ENCODE measurements at places on chromosomes 2 and 18.
A peak's percentile ranks its signal among the peaks of the same experiment; 100 is the strongest.

DNA sequence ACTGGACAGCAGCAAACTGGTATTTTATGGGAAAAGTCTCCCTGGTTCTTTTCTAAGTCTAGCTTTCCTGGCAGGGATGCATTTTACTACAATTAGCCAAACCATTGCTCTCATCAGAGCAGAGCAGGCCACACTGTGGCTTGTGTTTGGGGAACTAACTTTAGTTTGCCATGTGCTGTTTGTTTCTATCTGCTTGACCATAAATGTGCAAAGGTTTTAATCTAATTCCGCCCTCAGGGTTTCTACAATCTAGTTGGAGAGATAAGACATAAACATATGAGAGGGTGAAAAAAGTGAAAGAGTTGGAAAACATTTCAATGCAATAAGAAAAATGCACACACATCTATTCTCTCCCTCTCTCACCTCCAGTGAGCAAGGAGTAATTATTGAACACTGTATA, 86.9 kb upstream of the MAPK4 start:
- no peak for DNase-seq

DNA sequence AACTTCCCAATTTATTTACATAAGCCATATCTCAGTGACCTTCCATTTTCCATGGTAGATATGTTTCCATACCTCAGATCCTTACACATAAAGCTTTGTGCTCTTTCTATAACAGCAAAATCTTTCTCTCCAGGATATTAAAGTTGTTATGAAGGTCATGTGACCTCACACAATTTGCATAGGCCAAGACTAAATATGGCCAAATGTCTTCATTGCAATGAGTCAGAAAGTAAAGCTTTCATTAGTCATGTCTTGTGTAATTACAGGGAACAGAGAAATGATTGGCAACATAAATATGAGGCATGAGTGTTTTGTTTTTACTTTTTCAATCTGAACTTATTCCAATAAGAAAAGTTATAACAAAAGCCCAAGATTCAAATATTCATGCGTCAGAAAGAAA, 243.5 kb downstream of the ASXL3 start:
- DNase-seq: no peak

GRCh38 chr18:24197412-24197811, 58.5 kb downstream of the CABYR start:
- DNase-seq: no peak

DNA sequence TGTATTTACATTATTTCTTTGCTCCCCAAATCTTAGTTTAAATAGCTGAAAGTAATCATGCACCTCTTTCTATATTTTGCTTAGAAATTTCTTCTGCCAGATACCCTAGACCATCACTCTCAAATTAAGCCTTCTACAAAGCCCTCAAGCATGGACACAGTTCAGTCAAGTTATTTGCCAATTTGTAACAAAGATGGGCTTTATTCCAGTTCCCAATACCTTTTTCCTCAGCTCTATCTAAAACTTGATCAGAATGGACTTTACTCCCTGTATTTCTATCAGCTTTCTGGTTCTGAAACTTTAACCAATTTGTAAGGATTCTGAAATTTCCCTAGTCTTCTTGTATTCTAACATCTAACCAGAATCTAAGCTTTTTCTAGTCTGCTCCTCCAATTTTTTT, 56.6 kb downstream of the SYT4 start:
- DNase-seq: no peak

DNA sequence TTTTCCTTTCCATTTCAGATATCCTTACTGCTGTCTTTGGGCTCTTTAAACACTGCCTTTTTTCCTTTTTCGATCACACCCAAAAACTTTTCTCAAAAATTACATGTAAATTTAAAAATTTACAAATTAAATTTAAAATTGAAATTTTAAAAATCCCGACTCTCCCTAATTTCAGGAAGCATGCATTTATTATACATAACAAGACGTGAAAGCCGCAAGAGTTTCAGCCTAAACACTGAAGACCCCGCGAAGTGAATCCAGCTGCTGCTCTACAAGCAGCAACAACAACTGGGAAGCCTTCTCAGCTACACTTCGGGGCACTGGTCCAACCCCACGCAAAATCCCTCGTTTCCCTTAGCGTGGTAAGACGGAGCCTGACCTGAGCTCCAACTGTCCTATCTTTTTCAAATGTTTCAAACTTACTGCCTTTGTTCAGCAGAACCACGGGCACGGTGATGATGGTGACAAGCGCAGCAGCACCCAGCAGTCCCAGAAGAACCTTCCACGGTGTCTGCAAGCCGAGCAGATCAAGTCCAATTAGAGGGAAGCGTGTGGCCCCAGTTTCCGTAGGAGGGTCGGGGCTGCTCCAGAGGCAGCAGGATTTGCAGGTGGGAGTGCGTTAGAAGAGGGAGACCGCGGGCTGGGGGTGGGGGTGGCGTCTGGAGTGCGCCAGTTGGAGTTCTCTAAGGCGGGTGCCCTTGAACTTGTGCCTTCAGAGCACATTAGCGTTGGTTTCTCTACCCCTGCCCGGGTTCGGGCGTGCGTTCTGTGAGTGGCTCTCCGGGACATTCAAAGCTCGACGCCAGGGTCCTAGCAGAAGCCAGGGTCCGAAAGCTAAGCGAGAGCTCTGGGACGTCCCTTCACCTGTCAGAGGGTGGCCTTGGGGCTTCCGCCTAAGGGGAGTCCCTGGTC, 783 bp downstream of the DPP4 start:
- DNase-seq: no peak

GRCh38 chr2:233032551-233033320, at the start of gene NEU2:
TSS of gene NEU2 (plus strand) at chr2:233032672. CDS start at chr2:233032672, 0 bp downstream.
- no peak for DNase-seq

DNA sequence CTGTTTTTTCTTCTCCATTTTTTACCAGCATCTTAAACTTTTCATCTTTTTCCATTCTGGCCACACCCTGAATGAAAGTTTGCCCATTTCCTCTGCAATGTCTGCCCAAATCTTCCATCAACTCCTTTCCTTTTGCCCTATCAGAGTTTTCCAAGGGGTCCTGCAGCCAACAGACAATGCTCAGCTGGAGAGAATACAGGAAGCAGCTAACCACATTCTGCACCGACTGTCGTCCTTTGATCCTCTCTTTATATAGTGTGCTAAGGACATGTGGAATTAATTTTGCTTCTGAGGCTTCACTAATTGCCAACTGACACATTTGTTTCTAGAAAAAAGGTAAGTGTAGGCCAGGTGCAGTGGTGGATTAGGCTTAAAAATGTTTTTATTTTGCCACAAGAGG, 50.5 kb upstream of the DLX2 start:
- no peak for DNase-seq

DNA sequence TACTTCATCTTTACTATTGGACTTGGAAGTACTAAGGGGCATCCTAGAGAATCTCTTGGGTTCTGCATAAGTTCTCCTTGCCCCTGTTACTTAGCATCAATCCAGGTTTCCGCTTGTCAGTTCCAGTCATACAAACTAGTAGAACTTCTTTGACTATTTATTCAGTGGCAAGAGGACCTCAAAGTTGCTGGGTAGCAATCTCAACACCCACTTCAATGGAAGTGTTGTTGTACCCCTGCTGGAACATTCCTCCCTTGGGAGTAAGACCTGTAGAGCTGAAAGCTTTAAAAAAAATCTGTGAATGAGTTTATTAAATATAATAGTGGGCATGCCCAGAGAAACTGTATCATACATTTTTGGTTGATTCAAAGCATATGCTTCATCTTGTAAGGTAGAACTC, 27.0 kb downstream of the BIRC6 start:
- DNase-seq: no peak

DNA sequence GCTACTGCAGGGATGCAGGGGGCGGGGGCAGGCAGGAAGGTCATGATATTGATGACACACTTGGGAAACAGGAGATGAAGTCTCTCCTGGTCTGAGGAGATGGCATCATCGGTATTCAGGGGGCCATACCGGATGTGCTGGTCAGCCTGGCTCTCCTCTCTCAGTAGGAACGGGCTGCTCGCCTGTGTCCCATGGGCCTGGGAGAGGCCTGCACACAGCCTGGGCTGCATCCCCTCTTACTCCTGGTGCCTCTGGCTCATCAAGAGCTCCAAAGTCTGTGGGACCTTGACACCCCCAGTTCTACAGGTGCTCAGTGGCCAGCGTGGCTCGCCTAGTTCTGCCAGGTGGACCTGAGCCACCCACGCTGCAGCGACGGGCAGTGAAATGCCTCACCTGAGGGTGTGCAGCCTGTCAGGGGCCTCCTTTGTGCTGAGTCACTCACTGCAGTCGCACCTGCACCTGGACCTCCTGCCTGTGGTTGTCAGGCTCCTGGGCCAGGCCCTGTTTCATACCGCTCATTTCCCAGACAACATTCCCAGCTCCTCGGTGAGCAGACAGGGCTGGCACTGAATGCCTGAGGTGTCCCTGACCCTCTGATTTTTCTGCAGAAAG, 18.6 kb upstream of the CNDP1 start:
- DNase-seq: no peak

GRCh38 chr2:152120430-152120829, 21.6 kb upstream of the CACNB4 start:
- DNase-seq: no peak

DNA sequence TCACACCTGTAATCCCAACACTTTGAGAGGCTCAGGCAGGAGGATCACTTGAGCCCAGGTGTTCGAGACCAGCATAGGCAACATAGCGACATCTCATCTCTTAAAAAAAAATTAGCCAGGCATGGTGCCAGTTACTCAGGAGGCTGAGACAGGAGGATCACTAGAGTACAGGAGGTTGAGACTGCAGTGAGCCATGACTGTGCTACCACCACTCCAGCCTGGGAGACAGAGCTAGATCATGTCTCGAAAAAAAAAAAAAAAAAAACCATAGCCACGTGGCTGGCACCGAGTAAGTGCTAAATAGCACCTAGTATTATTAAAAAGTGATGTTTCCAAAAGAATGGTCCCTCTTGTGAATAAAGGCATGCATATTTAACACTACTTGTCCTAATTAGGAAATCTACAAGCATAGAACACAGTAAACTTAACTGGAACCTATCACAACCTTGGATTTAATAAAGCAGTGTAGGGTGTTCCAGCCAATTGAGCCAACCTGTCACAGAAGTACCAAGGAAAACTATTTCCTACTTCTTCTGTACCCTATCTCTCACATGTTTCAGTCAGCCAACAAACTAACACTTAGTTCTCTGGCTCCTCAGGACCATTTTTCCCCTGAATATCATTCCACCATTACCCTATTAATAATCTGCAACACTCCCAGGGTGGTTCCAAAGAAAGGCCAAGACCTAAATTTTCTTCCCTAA, 8.8 kb downstream of the RAB1A start:
- DNase-seq: no peak

DNA sequence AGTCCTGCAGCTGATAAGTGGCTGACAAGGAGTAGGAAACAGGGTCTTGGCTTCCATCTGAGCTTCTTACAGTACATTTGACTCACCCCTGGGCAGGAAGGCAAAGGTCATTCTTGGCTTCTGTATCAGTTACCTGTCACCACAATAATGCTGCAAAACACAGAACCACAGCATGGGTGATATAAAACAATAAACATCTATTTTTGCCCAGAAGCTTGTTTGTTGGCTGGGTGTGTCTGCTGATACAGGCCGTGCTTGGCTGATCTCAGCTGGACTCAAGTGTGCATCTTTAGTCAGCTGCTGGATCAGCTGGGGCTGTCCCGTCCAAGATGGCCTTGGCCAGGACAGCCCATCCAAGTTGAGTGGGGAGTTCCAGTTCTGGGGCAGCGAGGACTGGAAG, 34.7 kb downstream of the ONECUT2 start:
- peak; percentile 11 for DNase-seq

GRCh38 chr18:31606265-31606664, 14.6 kb downstream of the TTR start:
- DNase-seq: no peak

DNA sequence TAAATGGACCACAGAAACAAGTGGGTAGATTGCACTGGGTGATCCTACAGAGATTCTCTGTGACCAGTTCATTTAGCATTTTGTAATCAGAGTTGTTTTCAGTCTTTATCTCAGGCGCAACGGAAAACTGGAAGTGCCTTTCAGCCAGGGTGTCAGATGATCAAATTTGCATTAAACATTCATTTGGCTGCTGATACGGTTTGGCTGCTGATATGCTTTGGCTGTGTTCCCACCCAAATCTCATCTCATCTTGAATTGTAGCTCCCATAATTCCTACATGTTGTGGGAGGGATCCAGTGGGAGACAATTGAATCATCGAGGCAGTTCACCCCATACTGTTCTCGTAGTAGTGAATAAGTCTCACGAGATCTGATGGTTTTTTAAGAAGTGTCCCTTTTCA, 1396.1 kb upstream of the TMEFF2 start:
- no peak for DNase-seq

GRCh38 chr2:154455866-154456265, 242.6 kb upstream of the KCNJ3 start:
- DNase-seq: no peak

GRCh38 chr2:105777031-105777482, 32.3 kb downstream of the NCK2 start:
- no peak for DNase-seq

- DNase-seq: no peak
Observed at GRCh38 chr2:11100130-11100529, 55.1 kb upstream of the SLC66A3 start.

GRCh38 chr2:76464310-76464709, 753.6 kb upstream of the GCFC2 start:
- no peak for DNase-seq

DNA sequence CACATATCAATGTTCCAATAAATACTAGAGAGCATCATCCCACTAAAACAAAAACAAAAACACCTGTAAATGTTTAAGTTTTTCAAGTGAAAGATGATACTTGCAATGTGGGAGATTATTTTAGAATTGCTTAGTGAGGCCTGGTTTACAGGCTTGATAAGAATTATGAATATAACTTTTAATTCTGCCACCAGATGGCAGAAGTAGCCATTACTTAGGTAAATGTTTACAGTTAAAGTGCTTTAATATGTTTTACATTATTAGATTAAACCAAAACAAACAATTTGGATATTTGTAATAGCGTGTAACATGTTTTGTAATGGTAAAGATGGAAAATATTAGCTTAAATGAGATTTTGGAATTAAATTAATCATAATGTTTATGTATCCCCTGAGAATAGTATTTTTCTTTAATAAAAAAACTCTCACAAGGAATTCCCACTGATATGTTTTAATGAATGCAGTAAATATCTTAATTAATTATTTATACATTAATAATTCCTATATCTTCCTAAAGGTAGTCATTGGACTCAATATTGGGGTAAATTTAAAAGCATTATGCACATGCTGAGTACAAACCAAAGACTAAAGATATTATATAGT, 522.0 kb downstream of the SPAG16 start:
- DNase-seq: no peak

DNA sequence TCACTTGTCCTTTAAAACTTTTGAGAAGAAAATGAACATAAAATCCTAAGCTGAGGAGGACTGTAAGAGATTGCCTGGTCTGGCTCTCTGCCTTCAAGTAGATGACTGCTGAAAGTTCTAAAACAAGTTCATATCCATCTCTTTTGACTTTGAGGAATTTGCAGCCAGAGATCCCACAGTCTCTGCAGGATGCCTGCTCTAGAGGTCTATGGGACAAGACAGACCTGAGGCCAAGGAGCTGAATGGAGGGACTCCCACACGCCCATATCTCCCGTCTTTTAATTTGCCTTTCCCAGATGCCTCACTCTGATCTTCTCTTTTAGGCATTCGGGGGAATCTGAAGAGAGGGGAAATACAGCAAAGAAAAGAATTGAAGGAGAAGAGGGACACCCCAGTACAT, 255.9 kb upstream of the RASGRP3 start:
- DNase-seq: no peak

- DNase-seq: no peak
Observed at GRCh38 chr2:228372212-228372611, 190.7 kb upstream of the SPHKAP start.
